ENCODE measurements at places on chromosomes 16 and 17.

GRCh38 chr16:85112364-85112763 is at the start of gene CIBAR2:
Gene CIBAR2, minus strand, starts transcription at chr16:85112472. Its CDS starts 120 bp downstream, at chr16:85112352.
- DNase-seq, result peak; percentile 17

GRCh38 chr16:77383606-77384187 is 51.1 kb downstream of the ADAMTS18 start:
- no peak for DNase-seq

DNA sequence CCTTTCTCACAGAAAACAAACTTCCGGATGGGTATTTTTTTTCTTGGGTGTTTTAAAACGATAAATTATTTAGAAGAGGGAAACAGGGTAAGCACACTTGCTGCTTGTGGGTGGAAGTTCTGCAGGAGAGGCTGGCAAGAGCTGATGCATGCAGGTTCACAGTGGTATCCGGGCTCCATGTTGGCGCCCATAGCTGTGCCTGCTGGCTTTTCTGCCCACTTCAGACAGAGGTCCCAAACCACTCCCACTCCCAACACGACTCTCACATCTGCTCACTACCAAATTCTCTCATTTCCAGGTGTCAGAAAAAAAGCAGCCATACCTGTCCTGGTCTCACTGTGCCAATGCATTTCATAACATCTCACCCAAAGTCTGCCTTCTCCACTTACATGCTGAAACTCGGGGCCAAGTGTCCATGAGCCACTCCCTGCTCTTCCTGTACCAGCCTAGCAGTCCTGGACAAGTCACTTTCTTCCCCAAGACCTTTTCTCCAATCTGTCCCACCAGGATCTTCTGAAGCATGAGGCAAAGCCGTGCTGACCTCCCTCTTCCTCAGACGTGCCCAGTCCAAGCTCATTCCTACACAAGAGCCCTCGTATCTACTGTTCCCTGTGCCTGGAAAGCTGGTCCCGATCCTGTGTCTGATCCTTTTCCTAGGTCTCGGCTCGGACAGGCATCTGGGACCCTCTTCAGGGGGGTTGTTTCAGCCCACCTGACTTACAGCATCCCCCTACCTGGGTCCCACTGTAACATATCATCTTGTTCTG is 1.5 kb downstream of the CD300LF start:
- no peak for DNase-seq

GRCh38 chr16:54582631-54583250 is 296.2 kb upstream of the IRX3 start:
- no peak for DNase-seq

DNA sequence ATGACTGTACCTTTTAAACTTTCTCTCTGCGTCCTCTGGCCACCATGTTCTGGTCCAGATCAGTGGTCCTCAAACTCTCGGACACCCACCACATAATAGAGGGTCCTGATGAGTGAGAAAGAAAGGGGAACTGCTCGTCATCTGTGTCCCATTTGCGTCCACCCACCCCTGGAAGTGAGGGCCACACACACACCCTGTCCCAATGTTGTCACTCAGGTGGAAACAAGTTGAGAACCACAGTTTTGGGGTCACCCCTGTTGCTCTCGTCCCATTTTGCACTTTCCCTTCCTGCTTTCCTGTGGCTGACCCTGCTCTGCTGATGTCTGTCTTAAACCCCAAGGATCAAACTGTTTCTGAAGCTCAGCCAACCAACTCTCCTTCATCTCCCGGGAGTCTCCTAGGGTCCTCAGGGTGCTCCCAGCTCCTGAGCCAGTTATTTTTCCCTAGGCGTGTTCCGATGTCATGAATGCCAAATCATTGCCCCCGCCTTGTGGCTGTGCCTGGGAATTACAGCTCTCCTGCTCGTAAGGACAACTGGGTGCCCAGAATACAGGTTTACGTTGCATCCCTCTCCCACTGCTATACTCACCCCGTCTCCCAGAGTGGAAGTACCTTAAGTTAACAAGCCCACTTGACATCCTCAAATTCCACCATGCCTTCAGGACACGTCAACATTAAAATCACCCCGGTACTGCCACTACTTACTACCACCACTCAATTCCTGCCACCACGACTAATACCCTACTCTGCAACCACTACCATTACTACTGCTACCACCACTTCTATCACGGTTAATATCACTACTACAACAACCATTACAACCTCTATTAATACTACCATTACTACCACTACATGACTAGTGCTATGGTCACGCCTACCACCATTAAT is 26.0 kb upstream of the HNF1B start:
- peak; percentile 61 for DNase-seq

GRCh38 chr16:52770828-52771227 is 223.9 kb upstream of the TOX3 start:
- DNase-seq, result no peak

GRCh38 chr17:61209525-61209924 is 190.1 kb upstream of the TBX2 start:
- DNase-seq, result peak; percentile 14

GRCh38 chr17:7295230-7296180 is 1.1 kb upstream of the YBX2 start:
- peak; percentile 11 for DNase-seq

DNA sequence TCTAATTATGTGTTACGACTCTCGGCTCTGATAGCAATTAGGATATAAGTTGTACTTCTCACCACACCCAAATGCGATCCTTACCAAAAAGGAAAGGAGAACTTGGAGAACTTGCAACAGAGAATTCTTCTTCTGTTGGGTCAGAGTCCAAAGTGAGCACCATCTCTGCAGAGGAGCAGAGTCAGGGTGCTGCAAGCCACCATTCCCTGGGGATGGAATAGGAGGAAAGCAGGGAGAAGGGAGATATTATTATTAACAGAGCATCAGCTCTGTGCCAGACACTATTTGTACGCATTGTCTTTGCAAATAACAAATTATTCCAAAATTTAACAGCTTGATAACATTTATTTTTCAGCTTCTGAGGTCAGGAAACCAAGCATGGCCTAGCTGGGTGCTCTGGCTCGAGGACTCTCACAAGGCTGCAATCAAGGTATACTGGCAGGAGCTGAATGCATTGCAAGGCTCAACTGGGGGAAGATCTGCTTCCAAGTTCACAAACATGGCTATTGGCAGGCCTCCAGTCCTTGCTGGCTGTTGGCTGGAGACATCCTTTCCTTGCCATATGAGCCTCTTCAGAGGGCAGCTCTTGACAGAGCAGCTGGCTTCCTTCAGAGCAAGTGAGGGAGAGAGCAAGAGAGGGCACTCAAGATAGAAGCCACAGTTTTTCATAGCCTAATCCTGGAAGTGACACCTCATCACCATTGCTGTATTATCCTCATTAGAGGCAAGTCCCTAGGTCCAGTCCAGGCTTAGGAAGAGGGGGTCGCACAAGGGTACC is 296.2 kb upstream of the CDH5 start:
- DNase-seq, result peak; percentile 25

DNA sequence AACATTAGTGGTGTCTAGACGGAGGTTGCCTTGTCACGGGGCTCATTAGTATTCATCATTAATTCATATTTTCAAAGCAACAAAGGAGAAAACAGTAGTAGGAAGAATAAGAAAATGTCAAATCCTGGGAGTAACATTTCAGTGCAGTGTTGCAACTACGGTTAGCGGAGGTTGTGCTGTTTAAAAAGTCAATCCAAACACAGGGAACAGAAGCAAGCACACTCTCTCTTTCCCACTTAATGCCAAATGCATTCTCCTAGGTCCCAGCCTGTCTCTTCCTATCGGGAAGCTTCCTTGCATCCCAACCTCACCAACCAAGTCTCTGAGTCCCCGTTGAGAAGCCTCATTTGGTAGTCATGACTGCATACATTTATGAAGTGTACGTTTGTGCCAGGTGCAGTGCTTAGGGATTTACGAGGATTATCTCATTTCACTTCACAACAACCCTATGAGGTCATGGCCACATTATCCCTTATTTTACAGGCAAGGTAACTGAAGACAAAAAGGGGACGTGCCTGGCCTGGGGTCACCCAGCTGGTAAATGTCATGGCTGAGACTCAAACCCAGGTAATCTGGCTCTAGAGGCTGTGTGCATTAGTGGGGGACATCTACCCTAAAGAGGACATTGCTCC is 283.6 kb upstream of the SALL1 start:
- no peak for DNase-seq

GRCh38 chr16:75580-76501 is 2.2 kb upstream of the MPG start:
- peak; percentile 12 for DNase-seq

GRCh38 chr17:5898406-5898805 is 171.8 kb upstream of the WSCD1 start:
- DNase-seq, result no peak

Measured in NCI-H510A treated with DMSO at 0.1 percent for 48 hours (cell line).